IMR-90 (cell line): ENCODE measurements at places on chromosomes 5 and 9. TPM values are rescaled to one million over a fixed set of nuclear protein-coding genes. Genes with fewer than 3 reads are reported as not detected.
A peak's percentile ranks its signal among the peaks of the same experiment; 100 is the strongest.

- H3K4me1 ChIP-seq: no peaks in the 10 kb centered on the region
- H3K27ac ChIP-seq: no peak overlapping the region
- H3K27me3 ChIP-seq: no peaks in the 10 kb centered on the region
- DNase-seq: no peak
- no peaks in the 10 kb centered on the region for H3K36me3 ChIP-seq
Observed at GRCh38 chr5:40356248-40356647, 323.5 kb upstream of the PTGER4 start.

- no peak overlapping the region for H3K27ac ChIP-seq
- DNase-seq: peak; percentile 15
- H3K27me3 ChIP-seq: no peaks in the 10 kb centered on the region
- no peaks in the 10 kb centered on the region for H3K36me3 ChIP-seq
- H3K4me3 ChIP-seq: no peak overlapping the region
Observed at GRCh38 chr5:7754997-7755596, 95.8 kb downstream of the CFAP90 start.

DNA sequence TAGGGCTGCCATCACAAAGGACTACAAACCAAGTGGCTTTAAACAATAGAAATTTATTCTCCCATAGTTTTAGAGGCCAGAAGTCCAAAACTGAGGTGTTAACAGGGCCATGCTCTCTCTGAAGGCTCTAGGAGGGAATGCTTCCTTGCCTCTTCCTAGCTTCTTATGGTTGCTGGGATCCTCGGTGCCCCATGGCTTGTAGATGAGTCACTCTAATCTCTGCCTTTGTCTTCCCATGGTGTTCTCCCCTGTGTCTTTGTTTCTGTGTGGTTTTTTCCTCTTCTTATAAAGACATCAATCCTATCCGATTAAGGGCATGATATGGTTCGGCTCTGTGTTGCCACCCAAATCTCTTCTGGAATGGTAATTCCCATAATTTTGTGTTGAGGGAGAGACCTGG is 178.8 kb upstream of the NREP start:
- no peaks in the 10 kb centered on the region for H3K27me3 ChIP-seq
- peaks cover 11% of the 10 kb centered on the region for H3K4me1 ChIP-seq
- H3K4me3 ChIP-seq: no peak overlapping the region
- no peak for DNase-seq

GRCh38 chr9:96515621-96516470 is 65.9 kb downstream of the HABP4 start:
- no peak overlapping the region for H3K4me3 ChIP-seq
- peaks cover 15% of the 10 kb centered on the region for H3K4me1 ChIP-seq
- peaks cover 3% of the 10 kb centered on the region for H3K36me3 ChIP-seq
- peak overlapping the region; percentile 43; the same call in 1 of the 2 replicates for H3K27ac ChIP-seq

DNA sequence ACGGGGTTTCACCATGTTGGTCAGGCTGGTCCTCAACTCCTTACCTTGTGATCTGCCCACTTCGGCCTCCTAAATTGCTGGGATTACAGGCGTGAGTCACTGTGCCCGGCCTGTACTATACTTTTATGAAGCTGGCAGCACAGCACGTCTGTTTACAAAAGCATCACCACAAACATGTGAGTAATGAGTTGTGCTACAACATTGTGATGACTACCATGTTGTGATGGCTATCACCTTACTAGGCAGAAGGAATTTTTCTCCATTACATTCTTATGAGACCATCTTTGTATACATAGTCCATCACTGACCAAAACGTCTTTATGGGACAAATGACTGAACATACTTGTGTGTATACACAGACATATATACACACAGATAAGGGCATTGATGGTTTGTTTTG is 1019.0 kb downstream of the CDH18 start:
- no peak for DNase-seq
- no peak overlapping the region for H3K4me3 ChIP-seq
- H3K4me1 ChIP-seq: no peaks in the 10 kb centered on the region
- H3K36me3 ChIP-seq: no peaks in the 10 kb centered on the region
- H3K27me3 ChIP-seq: no peaks in the 10 kb centered on the region

GRCh38 chr5:146015001-146015400 is 78.6 kb downstream of the SH3RF2 start:
- no peaks in the 10 kb centered on the region; the same call in none of the 2 replicates for H3K27me3 ChIP-seq
- no peaks in the 10 kb centered on the region for H3K4me1 ChIP-seq
- H3K4me3 ChIP-seq: no peak overlapping the region
- H3K27ac ChIP-seq: no peak overlapping the region

DNA sequence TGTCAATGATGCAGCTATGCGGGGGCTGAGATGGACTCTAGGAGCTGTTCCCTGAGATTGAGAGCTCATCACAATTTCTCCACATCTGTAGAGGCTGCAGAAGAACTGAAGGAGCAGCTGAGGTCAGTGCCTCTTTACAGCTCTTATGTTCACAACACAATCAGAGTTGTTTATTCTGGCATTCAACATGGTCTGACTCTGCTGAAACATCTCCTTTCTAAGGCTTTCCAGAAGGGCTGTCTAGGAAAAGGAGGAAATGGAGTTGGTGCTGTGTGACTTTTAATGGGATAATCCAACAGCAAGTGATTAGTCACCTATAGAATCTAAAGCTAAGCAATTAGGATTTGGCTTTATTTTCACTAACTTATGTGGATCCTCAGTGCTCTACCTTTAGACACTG is 6.0 kb downstream of the POU5F2 start:
- no peak overlapping the region for H3K27ac ChIP-seq
- H3K27me3 ChIP-seq: no peaks in the 10 kb centered on the region
- no peaks in the 10 kb centered on the region for H3K36me3 ChIP-seq
- H3K4me3 ChIP-seq: no peak overlapping the region

GRCh38 chr9:35869621-35870216 is 482 bp downstream of the OR13J1 start:
- no peaks in the 10 kb centered on the region for H3K36me3 ChIP-seq
- no peak overlapping the region for H3K4me3 ChIP-seq
- peaks cover 6% of the 10 kb centered on the region; the same call in 1 of the 2 replicates for H3K27me3 ChIP-seq
- H3K4me1 ChIP-seq: no peaks in the 10 kb centered on the region
- H3K27ac ChIP-seq: no peak overlapping the region

DNA sequence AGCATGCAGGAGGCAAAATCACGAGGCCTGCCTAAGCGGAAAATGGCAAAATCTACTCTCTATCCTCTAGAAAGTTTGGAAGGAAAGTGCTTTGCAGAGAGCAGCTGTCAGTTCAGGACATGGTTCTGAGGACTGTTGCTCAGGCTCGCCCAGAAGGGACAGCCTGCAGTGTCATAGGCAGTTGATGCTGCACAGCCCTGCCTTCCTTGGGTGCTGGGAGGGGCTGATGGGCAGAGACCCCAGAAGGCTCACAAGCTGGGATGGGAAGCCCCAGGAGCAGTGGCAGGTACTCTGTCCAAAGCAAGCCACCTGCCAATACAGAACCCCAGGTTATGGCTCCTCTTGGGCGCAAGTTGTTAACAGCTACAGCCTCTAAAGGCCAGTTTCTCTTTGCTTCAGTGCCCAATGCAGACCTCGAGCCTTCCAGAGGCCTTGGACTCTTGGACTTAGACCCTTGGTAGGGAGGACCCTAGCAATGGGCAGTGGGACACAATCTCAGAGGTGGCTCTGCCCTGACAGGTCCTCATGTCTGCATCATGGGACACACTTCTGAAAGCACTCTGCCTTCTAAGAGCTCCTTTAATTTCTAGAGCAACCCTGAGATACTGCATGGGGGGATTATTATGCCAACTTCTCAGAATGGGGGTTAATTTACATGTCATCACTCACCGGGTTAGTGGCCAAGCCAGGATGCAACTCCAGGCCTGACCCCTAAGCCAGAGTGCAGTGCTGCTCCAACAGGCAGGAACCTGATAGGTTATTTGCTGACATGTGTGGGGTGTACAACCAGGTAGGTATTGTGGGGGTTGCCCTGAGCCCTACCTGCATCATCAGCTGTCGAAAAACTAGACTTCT is 57.1 kb downstream of the MACROH2A1 start:
- H3K4me3 ChIP-seq: no peak overlapping the region
- H3K27me3 ChIP-seq: no peaks in the 10 kb centered on the region
- peaks cover 80% of the 10 kb centered on the region for H3K36me3 ChIP-seq

GRCh38 chr5:67612961-67613360 is 416.4 kb upstream of the CD180 start:
- H3K4me1 ChIP-seq: no peaks in the 10 kb centered on the region
- H3K27ac ChIP-seq: no peak overlapping the region
- no peaks in the 10 kb centered on the region for H3K27me3 ChIP-seq
- no peaks in the 10 kb centered on the region for H3K36me3 ChIP-seq
- no peak overlapping the region for H3K4me3 ChIP-seq

GRCh38 chr5:132489051-132489770 is 1.4 kb downstream of the IRF1 start:
- H3K27me3 ChIP-seq: no peaks in the 10 kb centered on the region
- H3K4me3 ChIP-seq: peak overlapping the region; percentile 91
- H3K36me3 ChIP-seq: peaks cover 40% of the 10 kb centered on the region
- peaks cover 22% of the 10 kb centered on the region for H3K4me1 ChIP-seq
- no peak for DNase-seq

DNA sequence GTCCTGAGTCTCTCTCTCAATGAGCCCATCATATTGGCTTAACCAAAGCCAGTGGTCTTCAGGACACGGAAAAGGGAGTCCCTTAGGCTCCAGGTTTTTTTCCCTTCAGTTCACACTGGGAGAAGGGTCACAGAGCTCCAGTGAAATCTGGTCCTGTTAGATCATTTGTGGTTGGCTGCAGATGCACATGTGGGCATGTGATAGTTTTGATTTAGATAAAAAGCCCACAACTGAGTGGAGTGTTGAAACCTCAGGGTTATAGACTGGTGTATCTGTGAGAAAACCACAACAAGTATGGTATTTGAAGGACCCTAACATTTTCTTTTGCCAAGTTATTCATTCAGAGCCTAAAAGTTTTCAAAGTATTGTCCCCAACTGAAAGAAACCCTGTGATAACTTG is 46.7 kb downstream of the PRLR start:
- no peaks in the 10 kb centered on the region for H3K4me1 ChIP-seq
- H3K36me3 ChIP-seq: no peaks in the 10 kb centered on the region
- no peak overlapping the region for H3K27ac ChIP-seq
- DNase-seq: no peak

- H3K4me1 ChIP-seq: no peaks in the 10 kb centered on the region
- H3K27ac ChIP-seq: no peak overlapping the region
- no peak for DNase-seq
- H3K27me3 ChIP-seq: no peaks in the 10 kb centered on the region
Observed at GRCh38 chr5:109083937-109084336, 325.8 kb downstream of the PJA2 start.

DNA sequence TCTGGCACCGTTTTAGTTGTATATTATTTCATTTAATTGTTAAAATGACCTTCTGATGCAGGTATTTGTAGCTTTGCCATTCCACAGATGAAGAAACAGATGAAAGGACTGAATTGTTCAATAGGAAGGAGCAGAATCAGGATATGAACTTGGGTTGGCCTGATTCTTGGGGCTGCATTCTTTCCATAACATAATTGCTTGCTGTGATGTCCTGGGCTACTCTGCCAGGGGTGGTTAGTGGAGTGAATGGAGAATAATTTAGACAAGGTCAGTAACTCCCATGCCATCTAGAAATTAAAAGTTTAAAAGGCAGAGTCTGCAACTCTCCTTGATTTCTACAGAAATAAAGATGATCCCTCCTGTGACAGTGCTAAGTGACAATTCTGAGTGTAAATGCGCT is 15.9 kb downstream of the TLR4 start:
- H3K36me3 ChIP-seq: no peaks in the 10 kb centered on the region
- no peak overlapping the region for H3K4me3 ChIP-seq

DNA sequence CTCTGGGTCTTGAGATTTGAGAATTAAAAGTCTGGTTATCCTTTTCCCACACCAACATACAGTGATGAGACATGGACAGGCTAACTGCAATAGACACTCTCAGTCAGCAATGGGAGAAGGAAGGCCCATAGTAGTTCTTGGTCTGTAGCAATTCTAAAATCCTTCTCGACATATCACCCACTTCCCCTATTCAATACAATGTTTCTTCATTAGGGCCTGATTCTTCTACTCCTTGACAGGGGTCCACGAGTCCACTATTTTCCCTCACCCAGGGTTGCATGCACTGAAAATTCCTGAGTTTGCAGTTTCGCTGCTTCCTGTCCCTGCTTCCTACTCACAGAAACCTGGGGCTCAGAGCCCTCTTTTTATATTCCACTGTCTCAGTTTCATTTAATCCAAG is 402.8 kb downstream of the MAT2B start:
- no peak for DNase-seq
- no peak overlapping the region for H3K4me3 ChIP-seq
- no peak overlapping the region for H3K27ac ChIP-seq
- H3K4me1 ChIP-seq: no peaks in the 10 kb centered on the region

- no peak overlapping the region for H3K27ac ChIP-seq
- no peaks in the 10 kb centered on the region for H3K4me1 ChIP-seq
- H3K27me3 ChIP-seq: no peaks in the 10 kb centered on the region
Observed at GRCh38 chr5:95220381-95220780, 64.5 kb downstream of the MCTP1 start.

- H3K27ac ChIP-seq: no peak overlapping the region
- peak; percentile 15 for DNase-seq
- peaks cover 4% of the 10 kb centered on the region for H3K27me3 ChIP-seq
- no peaks in the 10 kb centered on the region for H3K4me1 ChIP-seq
- H3K36me3 ChIP-seq: no peaks in the 10 kb centered on the region
Observed at GRCh38 chr5:74471875-74472274, 168.7 kb downstream of the ENC1 start.

DNA sequence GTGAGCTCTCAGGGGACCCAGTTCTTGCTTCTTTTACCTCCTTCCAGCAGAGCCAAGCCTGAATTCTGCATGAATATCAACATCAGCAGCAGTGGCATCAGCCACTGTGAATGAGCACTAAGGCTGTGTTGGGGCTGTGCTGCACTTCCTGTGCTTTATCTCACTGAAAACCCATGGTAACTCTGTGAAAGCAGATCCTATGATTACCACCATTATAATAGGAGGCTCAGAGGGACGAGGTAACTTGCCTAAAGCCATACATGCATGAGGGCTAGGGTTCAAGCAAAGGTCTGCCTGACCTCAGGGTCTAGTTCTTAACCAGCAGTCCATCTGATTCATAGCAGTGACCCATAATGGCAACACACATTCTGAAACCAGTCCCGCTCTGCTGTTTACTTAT is 60.5 kb upstream of the RAPGEF1 start:
- no peak for DNase-seq
- no peaks in the 10 kb centered on the region for H3K4me1 ChIP-seq
- no peaks in the 10 kb centered on the region for H3K36me3 ChIP-seq

- H3K4me1 ChIP-seq: peaks cover 17% of the 10 kb centered on the region
- no peaks in the 10 kb centered on the region for H3K36me3 ChIP-seq
- no peak overlapping the region for H3K27ac ChIP-seq
- no peak overlapping the region for H3K4me3 ChIP-seq
- DNase-seq: peak; percentile 45
- H3K27me3 ChIP-seq: no peaks in the 10 kb centered on the region
Observed at GRCh38 chr5:172164769-172165212, 23.2 kb downstream of the STK10 start.

GRCh38 chr5:132253008-132253441 is 4.5 kb upstream of the PDLIM4 start:
- H3K27ac ChIP-seq: no peak overlapping the region
- no peaks in the 10 kb centered on the region for H3K36me3 ChIP-seq
- H3K27me3 ChIP-seq: no peaks in the 10 kb centered on the region

NLN gene
- 37.1 and 50.3 TPM in 2 replicates for total RNA-seq

TRIO gene
- total RNA-seq: 487 and 522 TPM in 2 replicates

GARIN3 gene
- total RNA-seq: not detected in 2 replicates

PPP2R2B gene
- total RNA-seq: not detected in 2 replicates

CREB3 gene
- total RNA-seq: 105 and 106 TPM in 2 replicates

VLDLR gene
- total RNA-seq: 8.3 and 9.0 TPM in 2 replicates

PMPCA gene
- 62.6 and 86.7 TPM in 2 replicates for total RNA-seq

CDKN2A gene
- 11.3 and 17.5 TPM in 2 replicates for total RNA-seq

PDE8B gene
- total RNA-seq: under 0.01 TPM in 2 replicates

PCDHGB5 gene
- total RNA-seq: 17.2 and 17.5 TPM in 2 replicates

CDKN2B-AS1 gene
- 1.1 and 1.7 TPM in 2 replicates for total RNA-seq

PRR16 gene
- 9.9 and 10.6 TPM in 2 replicates for total RNA-seq

SMIM33 gene
- not detected in 2 replicates for total RNA-seq
